ENCODE measurements at places on chromosomes 11 and 22. TPM values are rescaled to one million over a fixed set of nuclear protein-coding genes. Genes with fewer than 3 reads are reported as not detected.

KCNK4 gene
- total RNA-seq, result 0.10 TPM

DNA sequence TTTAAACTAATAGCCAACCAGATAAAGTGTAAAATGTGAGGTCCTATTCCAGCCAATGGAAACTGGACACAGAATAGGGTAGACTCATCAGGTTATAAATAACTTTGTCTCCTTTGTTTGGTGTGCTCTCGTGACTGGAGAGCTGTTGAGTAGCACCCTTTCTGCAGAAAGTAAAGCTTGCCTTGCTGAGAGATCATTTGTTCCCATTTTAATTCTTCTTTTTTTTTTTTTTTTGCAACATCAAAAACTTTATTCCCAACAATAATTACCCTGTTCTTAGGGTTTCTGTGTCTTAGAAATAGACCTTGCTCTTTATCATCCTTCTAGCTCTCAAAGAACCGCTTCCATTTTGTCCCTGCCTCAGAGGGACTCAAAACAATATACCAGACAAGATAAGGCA, 220.4 kb downstream of the FAM76B start:
- DNase-seq, result no peak

GRCh38 chr22:30471616-30472318, at the start of gene SEC14L3:
Gene SEC14L3 (minus strand): TSS chr22:30472017. CDS start chr22:30471958, 59 bp downstream.
- no peak for DNase-seq

SPI1 gene
- not detected for total RNA-seq

GRCh38 chr22:41787331-41787730, 13.1 kb upstream of the CCDC134 start:
- no peak for DNase-seq

RASGRP2 gene
- not detected for total RNA-seq

LRRC56 gene
- total RNA-seq, result 0.34 TPM

SERHL2 gene
- 0.22 TPM for total RNA-seq

GRCh38 chr11:21119411-21119810, 450.0 kb downstream of the NELL1 start:
- DNase-seq, result no peak

TXNRD2 gene
- total RNA-seq, result 21.8 TPM

GRCh38 chr11:7844521-7844920, 47.8 kb upstream of the OR5P2 start:
- no peak for DNase-seq

GRCh38 chr11:1161410-1162137, 3.8 kb downstream of the MUC5AC start:
- no peak for DNase-seq

- DNase-seq, result no peak
These were observed 2.6 kb downstream of the CACNG2 start for GRCh38 chr22:36700711-36701670.

DNA sequence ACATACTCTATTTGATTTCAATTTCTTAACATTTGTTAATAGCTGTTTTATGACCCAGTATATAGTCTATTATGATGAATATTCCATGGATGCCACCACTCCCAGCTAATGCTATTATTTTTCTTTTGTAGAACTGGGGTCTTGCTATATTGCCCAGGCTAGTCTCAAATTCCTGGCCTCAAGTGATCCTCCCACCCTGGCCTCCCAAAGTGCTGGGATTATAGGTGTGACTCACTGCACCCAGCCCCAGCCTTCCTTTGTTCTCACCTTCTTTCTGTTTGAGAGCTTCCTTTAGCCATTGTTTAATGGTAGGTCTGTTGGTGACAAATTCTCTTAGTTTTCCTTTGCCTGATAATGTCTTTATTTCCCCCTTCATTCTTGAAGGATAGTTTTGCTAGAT, 52.9 kb upstream of the AMOTL1 start:
- no peak for DNase-seq

- no peak for DNase-seq
These were observed 19.8 kb upstream of the RAPSN start for GRCh38 chr11:47468598-47469214.

All from M059J (cell line).